ENCODE measurements at places on chromosomes 16 and 17.

DNA sequence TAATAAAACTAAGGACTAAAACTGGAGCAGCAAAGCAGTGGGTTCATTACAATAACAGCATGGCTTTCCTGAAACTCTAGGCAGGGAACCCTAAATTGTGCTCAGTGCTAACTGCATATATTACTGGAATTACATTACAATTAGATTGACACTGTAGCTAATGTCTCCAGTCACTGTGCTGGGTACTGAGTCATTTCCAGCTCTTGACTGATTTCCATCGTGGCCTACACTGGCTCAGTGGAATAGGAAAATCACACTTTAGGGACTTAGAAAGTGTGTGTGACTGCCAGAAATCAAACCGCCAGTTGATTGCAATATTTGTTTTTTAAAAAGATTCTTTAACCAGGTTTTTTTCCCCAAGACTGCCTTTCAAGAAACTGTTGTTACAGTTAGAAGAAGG is 1447.4 kb upstream of the GOT2 start:
- no peak for DNase-seq

DNA sequence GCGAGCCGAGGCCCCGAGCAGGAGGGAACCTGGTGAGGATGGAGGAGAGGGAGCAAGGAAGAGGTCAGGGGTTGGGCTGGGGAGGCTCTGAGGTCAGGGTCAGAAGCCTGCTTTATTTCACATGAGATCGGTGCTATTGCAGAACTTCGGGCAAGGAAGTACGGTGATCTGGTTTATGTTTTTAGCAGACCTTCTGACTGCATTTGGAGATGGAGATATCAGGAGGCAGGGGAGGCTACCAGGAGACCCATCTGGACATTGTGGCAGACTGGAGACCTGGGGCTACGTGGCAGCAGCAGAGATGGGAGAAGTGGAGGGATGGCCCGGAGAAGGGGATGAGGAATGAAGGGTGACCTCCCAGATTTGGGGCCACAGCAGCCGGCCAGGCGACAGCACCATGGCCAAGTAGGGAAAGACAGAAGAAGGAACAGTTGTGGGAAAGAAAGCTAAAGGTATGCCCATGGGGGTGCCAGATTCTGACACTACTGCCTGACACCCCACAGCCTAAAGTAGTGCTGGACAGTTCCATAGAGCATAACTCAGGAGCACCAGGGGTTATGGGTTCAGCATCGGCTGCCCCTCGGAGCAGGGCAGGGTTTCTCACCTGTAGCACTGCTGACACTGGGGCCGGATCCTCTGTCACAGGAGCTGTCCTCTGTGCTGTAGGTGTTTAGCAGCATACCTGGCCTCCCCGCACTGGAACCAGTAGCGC is 7.4 kb downstream of the CACNG4 start:
- DNase-seq, result no peak

DNA sequence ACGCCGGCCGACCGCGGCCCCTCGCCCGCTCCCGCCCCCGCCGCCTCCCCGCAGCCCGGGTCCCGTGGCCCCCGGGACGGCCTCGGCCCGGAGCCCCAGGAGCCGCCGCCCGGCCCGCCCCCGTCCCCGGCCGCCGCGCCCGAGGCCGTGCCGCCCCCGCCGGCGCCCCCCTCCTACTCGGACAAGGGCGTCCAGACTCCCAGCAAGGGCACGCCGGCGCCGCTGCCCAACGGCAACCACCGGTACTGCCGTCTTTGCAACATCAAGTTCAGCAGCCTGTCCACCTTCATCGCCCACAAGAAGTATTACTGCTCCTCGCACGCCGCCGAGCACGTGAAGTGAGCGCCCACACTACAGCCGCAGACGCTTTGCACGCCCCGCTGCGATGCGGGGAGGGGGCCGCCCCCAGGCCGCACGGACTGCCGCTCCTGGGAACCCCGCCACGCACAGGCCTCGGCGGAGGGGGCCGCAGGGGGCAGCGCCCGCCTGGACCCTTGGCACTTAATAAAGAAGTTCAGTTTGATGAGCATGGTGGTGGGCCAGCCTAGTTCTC is 35.5 kb upstream of the ZC3H18 start:
- peak; percentile 55 for DNase-seq

- no peak for DNase-seq
Observed at GRCh38 chr16:17301593-17302135, 169.1 kb downstream of the XYLT1 start.

- DNase-seq, result no peak
Observed at GRCh38 chr16:67886387-67886786, 1.7 kb downstream of the NRN1L start.

GRCh38 chr16:88956546-88957432 is 20.2 kb downstream of the CBFA2T3 start:
- no peak for DNase-seq

- DNase-seq, result no peak
Observed at GRCh38 chr17:57663326-57664070, 81.6 kb downstream of the CCDC182 start.
